ENCODE measurements at places on chromosomes 3 and 15.

GRCh38 chr3:4006288-4006687, 207.1 kb downstream of the LRRN1 start:
- peak; percentile 79 for DNase-seq

GRCh38 chr3:143121241-143122088, 1.9 kb downstream of the CHST2 start:
- DNase-seq: peak; percentile 20

- DNase-seq: no peak
Observed at GRCh38 chr15:36390491-36390890, 188.9 kb upstream of the CDIN1 start.

- DNase-seq: no peak
Observed at GRCh38 chr3:177595530-177596188, 398.4 kb upstream of the TBL1XR1 start.

DNA sequence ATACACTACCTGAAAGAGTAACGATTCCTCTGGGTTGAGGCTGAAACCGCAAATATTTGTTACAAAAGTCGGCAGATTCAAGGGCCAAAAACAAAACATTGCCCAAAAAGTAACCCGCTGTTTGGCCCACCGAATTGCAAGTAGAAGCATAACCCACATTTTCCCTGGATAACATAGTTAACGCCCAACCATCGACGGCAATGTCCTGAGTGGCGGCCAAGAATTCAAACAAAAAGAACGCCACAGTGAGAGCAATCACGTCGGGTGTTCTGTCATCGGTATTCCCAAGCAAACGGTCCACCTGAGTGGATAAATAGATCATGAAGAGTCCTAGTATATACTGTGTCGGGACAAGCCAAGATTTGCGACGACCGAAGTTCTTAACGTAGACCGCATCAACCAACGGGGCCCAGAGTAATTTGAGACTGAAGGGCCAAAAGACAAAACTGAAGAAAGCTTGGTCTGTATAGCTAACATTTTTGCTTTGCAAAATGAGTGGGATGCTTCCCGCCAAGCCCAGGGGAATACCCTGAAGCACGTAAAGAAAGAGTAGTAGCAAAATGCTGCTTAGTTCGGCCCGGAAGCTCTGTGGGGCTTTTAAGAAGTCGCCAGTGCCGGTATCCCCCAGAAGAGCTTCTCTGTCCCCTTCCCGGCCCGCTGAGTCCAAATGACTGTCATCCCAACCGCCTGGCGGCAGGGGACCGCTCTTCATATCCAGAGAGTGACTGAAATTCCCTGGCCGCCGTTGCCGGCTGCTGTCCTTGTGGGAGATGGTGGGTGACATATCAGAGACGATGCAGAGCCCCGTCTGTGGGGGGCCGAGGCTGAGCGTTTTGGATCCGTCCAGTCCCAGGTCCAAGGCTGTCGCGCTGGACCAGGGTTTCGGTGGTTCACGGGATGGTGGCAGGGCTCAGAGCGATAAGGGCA, 750 bp downstream of the SLC33A1 start:
- no peak for DNase-seq

DNA sequence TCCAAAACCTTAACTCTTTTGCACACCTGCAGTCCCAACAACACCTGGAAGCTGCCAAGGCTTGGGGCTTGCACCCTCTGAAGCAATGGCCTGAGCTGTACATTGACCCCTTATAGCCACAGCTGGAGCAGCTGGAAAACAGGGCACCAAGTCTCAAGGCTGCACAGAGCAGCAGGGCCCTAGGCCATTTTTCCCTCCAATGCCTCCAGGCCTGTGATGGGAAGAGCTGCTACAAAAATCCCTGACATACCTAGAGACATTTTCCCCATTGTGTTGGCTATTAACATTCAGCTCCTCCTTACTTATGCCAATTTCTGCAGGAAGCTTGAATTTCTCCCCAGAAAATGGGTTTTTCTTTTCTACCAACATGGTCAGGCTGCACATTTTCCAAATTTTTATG, 231.0 kb downstream of the ZMAT3 start:
- DNase-seq: no peak

DNA sequence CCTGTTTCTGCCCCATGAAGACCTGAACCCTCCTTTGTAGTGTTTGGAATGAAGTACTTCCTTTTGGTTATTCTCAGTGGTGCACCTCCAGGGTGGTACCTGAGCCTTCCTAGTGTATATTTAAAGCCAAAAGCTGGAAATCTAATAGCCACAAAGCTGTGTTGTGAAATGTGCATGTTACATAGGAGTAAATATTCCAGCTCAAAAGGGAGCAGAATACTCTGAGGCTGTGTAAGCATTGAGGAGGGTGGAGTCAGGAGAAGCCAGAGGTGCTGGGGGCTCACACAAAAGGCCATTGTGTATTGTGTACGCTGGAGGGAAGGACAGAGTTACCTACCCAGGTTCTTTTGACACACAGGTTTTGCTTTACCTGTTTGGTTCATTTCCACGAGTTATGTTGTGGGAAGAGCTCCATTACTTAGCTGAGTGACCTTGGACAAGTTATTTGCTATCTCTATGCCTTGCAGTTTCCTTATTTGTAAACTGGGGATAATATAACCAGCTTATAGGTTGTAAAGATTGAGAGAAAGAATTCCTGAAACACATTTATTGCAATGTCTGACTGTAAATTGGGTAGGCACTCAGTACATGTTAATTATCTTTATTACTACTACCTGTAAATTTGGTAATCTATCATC, 24.7 kb downstream of the GPR171 start:
- DNase-seq: no peak

- no peak for DNase-seq
Observed at GRCh38 chr15:40847223-40847961, 3.5 kb downstream of the SPINT1 start.

DNA sequence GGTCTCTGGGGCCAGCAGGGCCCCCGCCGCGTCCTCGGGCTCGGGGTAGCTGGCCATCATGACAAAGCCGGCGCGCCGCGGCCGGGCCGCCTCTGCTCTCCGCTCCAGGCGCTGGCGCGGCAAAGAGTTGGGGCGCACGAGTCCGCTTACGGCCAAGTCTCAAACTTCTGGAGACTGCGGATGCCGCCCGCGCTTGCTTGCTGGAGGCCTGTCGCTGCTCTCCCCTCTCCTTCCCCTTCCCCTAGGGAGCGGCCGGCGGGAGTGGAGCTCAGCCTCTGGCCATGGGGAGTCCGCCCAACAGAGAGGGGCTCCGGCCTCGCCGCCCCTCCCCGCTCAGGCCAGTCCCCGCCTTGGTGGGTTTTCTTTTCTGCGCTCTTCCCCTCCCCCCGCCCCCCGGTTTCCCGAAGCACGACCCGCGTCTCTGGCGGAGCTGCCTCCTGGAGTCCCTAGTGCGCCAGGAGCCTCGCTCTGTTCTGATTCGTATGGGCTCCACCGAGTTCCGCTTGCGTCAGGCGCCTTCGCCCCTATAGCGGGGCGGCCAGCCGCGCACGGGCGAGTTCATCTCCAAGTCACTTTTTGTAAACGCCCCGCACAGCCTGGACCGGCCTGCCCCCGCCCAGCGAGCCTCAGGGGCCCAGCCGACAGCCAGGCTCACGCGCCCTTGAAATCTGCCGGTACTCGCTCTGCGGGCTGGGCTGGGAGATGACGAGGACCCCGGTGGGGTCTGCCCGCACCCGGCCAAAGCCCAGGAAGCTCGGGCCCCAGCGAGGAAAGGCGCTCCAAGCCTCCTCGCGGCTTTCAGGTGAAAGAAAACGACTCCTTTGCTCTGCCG, at the start of the genes FOXL2 and FOXL2NB:
Gene FOXL2, minus strand, starts transcription at position 475 of the 832 bp plus-strand sequence. Its CDS starts 415 bp downstream, at position 60.
Gene FOXL2NB, plus strand, starts transcription at position 555 of the 832 bp plus-strand sequence. Its CDS starts 148 bp downstream, at position 703.
- no peak for DNase-seq

DNA sequence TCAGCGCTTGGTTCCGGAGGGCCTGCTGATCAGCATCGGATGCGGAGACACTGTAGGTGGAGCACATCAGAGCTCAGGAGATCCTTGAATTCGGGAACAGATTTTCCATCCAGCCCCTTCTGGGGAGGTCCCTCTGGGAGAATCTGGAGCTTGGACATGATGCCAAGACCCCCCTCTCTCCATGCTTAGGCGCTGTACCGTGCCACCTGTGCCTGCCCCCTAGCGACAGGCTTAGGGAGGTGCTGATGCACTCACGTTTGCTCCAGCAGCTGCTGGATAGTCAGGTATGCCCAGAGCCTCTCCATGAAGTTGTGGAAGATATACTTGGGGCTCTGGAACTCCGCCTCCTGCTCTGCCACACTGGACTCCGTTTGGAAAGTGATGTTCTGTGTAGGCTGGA, 9.7 kb downstream of the ITIH4 start:
- no peak for DNase-seq

- no peak for DNase-seq
Observed at GRCh38 chr15:51736069-51736468, 1.4 kb downstream of the LYSMD2 start.

GRCh38 chr15:39354189-39354588, 226.7 kb upstream of the THBS1 start:
- DNase-seq: no peak

DNA sequence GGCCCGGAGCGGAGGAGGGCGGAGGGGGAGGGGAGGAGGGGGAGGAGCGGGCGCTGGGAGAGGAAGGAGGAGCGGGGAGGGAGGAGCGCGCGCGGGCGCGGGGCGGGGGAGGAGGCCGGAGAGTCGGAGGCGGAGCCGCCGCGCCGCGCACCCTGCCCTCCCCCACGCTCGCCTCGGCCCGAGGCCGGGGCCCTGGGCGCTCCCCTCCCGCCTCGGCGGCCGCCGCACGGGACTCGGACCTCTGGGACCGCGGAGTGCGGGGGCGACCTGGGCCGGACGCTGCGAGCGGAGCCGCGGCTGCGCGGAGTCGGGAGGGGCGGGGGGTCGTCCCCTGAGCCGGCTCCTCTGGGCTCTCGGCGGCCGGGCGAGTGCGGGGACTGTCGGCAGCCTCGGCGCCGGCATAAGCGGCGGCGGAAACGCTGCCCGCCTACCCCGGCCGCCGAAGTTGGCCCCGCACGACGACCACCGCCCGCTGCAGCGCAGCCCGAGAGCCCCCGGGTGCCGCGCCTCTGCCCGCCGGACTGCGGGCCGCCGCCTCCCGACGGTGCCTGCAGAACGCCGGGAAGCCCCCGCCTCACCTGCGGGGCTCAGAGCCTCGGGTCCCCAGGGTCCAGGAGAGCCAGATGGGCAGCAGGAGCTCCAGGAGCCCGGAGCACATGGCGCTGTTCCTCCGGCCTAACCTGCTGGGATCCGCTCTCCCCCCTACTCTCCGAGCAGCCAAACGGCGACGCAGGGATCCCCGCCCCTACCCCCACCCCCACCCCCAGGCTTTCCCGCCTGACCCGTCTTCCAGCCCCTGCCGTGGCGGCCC, 406 bp upstream of the GABRB3 start:
- no peak for DNase-seq

GRCh38 chr15:48754011-48754410, 56.9 kb downstream of the CEP152 start:
- peak; percentile 89 for DNase-seq

DNA sequence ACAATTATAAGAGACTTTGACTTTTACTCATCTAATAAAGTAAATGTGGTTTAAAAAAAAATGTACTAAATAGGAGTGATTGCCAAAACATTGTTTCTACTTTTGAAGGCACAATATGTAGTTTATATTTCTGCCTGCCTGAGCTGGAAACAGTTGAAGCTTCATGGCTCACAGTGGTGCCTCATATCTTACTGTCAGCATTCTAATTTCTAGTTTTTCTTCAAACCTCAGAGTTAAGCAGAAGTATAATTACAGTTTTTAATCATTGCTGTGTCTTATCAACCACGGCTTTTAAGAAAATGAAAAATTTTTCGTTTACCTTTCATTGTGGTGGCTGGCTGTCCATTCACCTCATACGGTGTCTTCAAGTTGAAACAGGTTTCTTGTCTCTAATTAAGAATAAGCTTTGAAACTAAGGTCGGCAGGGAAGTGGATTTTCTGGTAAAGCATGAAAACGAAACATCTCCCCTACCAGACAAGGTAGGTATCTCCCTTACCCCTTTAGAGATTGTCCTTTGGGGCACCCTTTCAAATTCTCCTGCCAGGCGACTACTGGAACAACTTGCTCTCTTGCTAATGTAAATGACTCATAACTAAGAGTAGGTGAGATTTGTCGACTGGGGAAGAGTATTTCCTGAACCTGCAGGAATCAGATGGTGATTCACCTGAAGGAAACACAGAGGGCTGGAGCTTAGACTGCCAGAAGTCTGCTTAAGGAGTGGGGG, at the start of gene GPR87:
Gene GPR87, minus strand, starts transcription at position 554 of the 725 bp plus-strand sequence. CDS start 16,720 bp downstream, outside the sequence.
- DNase-seq: no peak

DNA sequence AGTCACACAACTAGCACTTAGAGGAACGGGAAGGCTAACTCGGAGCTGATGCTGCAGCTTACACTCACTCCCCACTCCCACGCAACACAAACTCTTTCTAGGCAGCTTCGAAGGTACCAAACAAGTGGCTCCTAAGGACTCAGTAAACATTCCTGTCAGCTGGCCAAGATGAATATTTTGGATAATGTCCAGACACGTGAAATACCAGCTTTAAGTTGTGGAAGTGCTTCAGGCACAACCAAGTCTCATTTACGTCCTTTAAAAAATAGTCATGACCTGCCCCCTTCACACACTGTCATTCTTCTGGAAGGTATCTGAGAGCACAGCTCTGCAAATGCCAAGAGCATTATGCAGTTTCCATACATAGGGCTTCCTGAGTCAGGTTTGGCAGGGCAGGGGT, 1005.9 kb upstream of the CFAP20DC start:
- peak; percentile 37 for DNase-seq

DNA sequence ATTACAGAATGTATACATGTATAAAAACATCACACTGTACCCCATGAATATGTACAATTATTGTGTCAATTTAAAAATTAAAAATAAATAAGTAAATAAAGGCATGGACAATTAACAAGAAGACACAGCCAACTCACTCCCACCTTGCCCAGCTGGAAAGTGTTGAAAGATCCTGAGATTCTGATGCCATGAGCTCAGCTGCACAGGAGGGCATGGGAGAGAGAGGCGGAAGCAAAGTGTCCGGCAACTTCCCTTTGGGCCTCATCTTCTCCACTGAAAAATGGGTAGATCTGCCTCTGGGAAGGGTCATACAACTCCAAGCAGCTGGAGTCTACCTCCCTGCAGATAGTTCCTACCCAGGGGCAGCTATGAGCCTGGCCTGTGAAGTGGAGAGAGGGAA, 277.3 kb downstream of the UACA start:
- no peak for DNase-seq

DNA sequence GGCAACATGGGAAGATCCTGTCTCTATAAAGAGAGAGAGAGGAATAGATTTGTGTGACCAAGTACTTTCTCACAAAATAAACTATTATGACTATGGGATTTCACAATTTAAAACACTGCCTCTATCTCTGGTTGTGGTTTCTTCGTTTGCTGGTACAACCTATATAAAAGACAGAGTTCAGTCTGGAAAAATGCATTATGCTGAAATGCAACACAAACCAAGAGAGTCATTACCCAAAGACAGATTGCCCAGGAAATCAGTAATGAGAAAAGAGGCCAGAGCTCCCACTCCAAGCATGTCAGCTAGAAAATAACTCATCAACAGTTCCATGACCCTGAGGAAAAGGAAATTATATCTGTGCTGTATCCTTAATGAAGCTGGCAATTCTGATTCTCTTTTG, 23.2 kb downstream of the GPR176 start:
- DNase-seq: no peak

DNA sequence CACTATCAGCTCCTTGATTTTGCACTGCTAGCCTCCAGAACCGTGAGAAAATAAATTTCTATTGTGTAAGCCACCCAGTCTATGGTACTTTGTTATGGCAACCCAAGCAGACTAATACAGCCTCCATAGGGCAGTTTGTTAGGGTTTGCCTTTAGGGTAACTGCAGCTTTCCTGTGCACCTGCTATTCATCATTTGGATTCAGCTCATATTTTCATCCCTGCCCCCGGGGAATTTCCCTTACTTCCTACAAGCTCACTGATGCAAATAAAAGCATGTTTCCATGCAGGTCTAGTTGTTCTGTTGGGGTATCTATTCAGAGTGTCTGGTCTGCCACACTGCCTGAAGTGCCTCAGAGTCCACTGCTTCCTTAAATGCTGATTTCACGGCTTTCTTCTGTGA, 48.6 kb upstream of the ATOSA start:
- no peak for DNase-seq

All from retinal pigment epithelial cell (primary cell).